ENCODE measurements at places on chromosomes 7 and 10. TPM values are rescaled to one million over a fixed set of nuclear protein-coding genes. Genes with fewer than 3 reads are reported as not detected.

Gene CDC14C
- 0.07 TPM for total RNA-seq

GRCh38 chr7:112515989-112516388, 35.2 kb downstream of the LSMEM1 start:
- peak; percentile 40 for DNase-seq

- no peak for DNase-seq
Observed at GRCh38 chr10:71363936-71364335, 32.8 kb upstream of the CDH23 start.

DNA sequence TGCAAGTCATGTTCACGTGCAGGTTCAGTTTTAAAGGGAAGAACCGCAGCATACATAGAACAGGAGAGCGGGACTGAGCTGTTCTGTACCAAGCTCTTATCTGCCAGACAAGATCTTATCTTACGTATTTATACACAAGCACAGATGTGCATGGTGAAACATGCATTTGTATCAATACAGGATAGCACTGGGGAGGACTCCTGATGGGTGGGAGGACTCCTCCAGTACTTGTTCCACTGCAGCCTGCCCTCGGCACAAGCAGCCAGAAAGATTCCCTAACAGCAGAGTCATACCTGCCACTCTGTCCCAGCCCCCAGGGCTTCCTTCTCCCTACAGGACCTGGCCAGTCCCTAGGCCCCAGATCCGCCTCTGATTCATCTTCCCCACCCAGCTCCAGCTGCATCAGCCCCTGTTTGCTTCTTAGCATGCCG, 13.2 kb upstream of the PRKCQ start:
- DNase-seq: no peak
